LHCN-M2 (cell line): ENCODE measurements at places on chromosomes 11 and 22. TPM values are rescaled to one million over a fixed set of nuclear protein-coding genes. Genes with fewer than 3 reads are reported as not detected.

The DGAT2 gene
- total RNA-seq = 0.29 and 1.2 TPM in 2 replicates

The NRIP3 gene
- 23.4 and 26.2 TPM in 2 replicates for total RNA-seq

The SLC35F2 gene
- 9.3 and 13.8 TPM in 2 replicates for total RNA-seq

DNA sequence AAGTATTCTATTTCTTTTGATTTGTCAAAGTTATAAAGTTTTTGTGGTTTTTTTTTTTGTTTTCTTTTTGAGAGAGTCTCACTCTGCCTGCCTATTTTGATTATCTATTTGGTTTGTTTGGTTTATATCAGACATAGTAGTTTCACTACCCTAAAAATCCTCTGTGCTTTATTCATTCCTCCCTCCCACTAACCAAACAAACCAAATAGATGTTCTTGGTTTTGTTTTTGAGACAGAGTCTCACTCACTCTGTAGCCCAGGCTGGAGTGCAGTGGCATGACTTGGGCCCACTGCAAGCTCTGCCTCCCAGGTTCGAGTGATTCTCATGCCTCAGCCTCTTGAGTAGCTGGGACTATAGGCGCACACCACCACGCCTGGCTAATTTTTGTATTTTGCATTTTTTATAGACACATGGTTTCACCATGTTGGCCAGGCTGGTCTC, 67.9 kb downstream of the ENTHD1 start:
- no peak for DNase-seq

GRCh38 chr11:63832336-63832735, 6.6 kb upstream of the MARK2 start:
- DNase-seq = no peak

DNA sequence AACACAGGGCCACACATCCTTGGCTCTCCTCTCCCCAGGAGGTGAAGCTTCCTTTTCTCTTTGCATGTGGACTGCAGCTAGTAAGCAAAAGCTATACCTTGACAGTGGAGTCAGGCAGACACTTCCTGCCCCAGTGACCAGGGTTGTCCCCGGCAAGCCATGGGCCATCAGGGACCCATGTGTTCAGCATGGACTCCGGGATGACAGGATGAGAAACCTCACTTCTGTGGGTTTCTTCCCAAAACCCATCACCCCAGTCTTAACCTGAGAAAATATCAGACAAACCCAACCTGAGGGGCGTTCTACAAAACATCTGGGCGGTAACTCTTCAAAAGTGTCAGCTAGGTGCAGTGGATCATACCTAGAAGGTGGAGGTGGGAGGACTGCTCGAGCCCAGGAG, 40.2 kb downstream of the GNB1L start:
- DNase-seq = no peak

- DNase-seq = no peak
These were observed 3.4 kb downstream of the YPEL4 start for GRCh38 chr11:57646194-57646798.

GRCh38 chr22:35805466-35805865, 87.8 kb downstream of the APOL5 start:
- no peak for DNase-seq

DNA sequence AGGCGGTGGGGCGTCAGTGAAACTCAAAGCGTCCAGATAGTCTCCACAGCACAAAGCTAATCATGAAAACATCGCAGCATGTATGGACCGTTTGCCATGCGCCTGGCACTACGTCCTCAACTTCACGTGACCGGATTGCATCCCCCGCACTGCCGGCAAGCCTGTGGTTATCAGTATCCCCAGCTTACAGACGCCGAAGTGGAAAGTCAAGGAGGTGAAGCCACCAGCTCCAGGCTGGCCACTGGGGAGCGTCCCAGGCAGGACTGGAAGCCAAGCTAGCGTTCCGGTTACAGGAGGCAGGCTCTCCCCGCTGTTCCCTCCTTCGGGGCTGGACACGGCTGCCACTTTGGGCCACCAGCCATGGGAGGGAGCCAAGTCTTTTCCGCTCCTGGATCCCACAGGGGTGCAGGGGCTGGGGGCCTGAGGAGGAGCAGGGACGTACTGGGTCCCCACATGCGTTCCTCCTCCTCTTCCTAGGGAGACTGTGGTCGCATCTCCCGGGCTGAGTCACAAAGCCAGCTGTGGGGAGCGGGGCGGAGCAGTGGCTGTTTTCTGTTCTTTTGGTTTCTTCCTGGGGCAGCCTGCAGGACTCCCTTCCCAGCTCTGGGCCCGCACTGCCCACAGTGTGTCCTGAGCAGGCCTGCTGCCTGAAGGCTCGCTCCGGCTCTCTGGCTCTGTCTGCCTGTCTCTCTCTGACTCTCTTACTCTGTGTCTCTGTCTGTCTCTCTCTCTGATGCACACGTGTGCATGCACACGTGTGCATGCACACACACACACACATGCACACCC, 4.3 kb upstream of the OSBPL5 start:
- DNase-seq = peak; percentile 85

DNA sequence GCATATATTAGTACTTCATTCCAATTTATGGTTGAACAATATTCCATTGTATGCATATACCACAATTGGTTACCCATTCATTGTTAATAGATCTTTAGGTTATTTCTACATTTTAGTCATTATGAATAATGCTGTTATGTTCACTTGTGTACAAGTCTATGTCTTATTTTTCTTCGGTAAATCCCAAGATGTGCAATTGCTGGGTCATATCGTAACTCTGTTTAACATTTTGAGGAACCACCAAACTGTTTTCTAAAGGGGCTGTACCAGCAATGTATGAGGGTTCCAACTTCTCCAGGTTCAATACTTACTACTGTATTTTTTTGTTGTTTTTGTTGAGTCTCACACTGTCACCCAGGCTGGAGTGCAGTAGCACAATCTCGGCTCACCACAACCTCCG, 33.1 kb downstream of the NUP98 start:
- no peak for DNase-seq

DNA sequence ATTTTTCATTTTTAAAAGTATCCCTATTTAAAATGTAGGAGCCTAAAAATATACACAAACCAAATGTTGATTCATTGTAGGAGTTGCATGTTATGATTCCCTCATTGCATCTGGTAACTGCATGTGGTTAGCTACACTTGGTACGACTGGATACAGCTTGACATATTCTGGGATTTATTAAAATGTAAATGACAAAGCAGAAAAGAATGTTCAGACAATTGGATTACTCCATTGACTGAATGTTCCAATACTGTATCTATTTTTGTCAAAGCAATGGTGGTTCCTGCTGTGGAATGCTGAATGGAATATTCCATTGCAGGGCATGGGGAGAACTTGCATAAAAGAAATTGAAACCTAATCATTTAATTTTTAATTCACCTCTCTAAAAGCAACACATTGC, 30.8 kb downstream of the BLID start:
- DNase-seq = peak; percentile 95

GRCh38 chr22:45268167-45268957, 16.4 kb upstream of the UPK3A start:
- no peak for DNase-seq

- DNase-seq = no peak
These were observed 13.4 kb downstream of the TTLL12 start for GRCh38 chr22:43173566-43173965.

DNA sequence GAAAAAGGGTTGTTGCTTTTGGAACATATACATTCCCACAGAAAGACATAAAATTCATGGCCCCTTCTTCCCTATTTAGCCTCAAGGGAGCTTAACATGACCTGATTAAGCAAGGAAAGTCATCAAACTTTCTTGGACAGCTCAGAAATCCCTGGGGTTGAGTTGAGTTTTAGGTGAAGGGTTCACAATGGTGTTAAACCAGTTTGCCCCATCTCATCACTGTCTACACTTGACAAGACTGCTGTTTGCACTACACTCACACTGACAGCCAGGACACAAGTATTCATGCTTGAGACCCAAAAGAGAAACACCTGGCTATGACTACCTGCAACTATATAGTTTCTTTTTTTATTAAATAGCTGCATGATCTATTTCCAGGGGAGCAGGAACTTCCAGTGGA, 209.8 kb upstream of the TMEM45B start:
- no peak for DNase-seq

- no peak for DNase-seq
These were observed 155.8 kb upstream of the POU2AF2 start for GRCh38 chr11:111089759-111090158.

GRCh38 chr11:78131956-78132355, 7.5 kb downstream of the ALG8 start:
- DNase-seq = peak; percentile 18
